ENCODE measurements at places on chromosomes 12 and 14.

GRCh38 chr12:38385486-38385885, 68.9 kb downstream of the ALG10B start:
- DNase-seq, result no peak

- DNase-seq, result no peak
Observed at GRCh38 chr12:67562513-67563287, 85.8 kb upstream of the DYRK2 start.

DNA sequence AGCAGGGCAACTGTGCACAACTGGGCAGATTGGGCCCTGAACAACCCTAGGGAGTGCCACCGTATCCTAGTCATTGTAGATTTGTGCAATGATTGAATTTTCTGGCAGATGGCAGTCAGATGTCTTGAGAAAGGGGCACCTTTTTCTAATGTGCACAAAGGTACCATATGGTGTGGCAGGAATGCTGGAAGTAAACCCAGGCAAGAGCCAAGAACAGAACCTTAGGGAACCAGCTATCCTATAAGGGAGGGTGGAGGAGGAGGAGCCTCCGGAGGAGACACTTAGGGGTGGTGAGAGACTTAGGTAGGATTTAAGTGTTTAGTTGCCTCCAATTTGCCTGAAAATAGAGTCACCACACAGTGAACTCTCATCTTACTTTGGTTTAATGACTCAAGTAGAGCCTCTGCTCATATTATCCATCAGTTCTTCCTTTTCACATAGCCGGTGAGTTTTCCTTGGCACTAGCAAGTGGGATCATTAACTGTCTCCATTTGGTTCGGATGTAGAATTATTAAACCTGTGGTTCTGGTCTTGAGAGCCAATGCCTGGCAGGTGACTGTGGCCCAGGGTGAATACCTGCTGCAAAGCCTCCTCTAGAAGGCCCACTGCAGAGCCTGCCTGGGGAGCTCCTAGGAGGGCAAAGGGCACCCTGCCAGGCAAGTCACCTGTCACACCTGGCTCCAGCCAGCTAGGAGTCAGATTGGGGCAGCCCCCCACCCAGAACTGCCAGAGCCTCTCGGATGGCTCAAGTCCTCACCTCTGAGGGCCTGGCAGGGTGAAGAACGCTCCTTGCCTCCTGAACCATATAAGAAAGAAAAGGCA, 184.4 kb upstream of the HIF1A start:
- no peak for DNase-seq

DNA sequence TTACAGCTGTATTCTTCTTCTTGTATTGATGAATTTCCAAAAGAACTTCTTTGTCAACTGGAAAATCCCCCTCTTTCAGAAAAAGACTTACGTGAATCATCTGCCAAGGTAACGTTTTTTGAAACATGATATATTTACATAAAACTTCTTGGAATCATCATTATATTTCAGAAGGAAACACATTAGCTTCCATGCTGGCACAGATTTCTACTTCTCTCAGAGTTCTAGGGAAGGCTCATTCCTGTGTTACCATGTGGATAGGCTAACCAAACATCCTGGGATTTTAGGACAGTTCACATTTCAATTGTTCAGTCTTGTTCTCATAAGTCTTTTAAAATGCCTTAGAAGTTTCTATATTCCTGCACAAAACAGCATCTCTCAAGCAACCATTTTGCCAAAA, 120.3 kb upstream of the NEDD1 start:
- DNase-seq, result no peak

GRCh38 chr12:123896767-123897166, 75.9 kb downstream of the CCDC92 start:
- no peak for DNase-seq

GRCh38 chr12:105443802-105444652, 113.5 kb downstream of the C12orf75 start:
- no peak for DNase-seq

GRCh38 chr14:96207686-96208085, 3.0 kb downstream of the BDKRB2 start:
- DNase-seq, result no peak

DNA sequence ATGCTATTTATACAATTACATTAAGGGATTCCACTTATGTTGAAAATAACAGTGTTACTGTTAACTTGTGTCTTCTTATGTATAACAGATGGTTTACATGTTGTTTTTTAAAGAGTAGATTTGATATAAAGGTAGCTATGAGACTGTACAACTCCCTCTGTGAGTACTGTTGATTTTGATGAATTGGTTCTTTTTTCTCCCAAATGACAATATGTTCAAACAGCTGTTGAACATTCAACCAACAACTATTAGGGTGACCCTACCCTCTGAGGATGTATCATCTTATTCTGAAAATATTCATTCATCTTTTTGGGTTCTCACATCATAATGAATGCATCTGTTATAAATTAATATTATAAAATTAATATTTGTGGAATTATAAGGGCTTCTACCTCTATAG, 456.9 kb upstream of the MGAT4C start:
- DNase-seq, result no peak

- no peak for DNase-seq
Observed at GRCh38 chr14:96362071-96362964, 823 bp downstream of the ATG2B start.

DNA sequence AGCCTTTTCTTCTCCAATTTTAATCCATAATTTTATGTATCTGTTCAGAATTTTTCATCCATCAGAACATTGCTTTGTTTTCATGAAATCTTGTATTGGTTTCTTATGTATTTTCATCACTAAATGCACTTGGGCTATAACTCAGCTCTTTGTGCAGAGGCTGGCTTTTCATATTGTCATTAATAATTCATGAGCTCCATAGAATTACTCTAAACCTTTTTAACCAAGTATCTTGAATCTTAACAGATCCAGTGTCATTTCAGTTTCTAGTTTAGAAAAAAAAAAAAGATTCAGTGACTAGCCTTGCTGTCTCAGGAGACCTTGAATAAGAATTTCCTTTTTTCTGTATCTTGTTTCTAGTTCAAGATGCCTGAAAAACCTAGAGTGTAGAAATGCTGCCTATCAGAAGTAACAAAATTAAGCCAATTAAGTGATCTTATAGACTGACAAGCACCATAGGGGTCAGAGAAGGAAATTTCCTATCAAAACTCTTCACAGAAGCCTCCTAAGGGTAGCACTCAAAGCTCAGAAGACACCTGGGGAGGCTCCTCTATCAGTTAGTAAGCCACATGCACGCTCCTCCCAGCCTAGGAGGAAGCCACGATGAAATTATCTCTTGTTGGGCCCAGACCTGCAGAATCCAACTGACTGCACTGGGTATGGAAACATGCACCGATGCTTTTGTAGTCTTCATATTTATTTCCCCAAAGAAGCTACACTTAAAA, 163.4 kb downstream of the KICS2 start:
- no peak for DNase-seq

- DNase-seq, result no peak
Observed at GRCh38 chr12:19916196-19916753, 452.1 kb upstream of the PDE3A start.

DNA sequence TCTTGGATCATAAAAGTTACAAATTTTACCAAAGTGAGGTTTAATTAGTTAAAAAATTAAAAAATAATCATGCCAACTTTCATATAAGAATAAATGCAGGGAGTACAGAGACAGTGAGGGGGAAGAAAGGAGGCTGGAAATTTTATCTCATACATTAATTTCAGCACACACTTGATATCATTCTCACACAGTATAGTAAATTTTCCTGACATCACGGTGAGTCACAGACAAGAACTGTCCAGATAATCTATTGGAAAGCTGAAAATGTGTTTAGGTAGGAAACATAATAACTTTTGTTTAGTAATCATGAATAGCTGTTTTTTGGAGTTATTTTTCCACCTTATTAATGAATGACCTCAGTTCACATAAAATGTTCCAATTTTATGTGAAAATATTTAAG, 1204.8 kb downstream of the GALC start:
- DNase-seq, result no peak

DNA sequence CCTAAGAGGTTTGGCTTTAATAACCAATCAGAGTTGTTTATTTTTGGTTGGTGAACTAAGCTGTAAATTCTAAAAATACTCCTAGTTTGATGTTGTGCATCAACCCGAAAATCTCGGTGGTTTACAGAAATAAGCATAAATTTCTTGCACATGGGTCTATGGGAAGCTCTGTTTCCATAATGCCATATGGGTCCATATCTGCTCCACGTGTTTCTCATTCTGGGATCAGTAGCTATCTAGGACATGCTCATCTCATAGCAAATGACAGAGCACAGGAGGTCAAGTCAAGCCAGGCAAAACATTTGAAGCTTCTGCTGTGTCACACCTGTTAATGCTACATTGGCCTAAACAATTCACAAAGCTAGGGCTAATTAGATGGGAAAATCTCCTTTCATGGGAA, 23.1 kb downstream of the NUP37 start:
- no peak for DNase-seq

DNA sequence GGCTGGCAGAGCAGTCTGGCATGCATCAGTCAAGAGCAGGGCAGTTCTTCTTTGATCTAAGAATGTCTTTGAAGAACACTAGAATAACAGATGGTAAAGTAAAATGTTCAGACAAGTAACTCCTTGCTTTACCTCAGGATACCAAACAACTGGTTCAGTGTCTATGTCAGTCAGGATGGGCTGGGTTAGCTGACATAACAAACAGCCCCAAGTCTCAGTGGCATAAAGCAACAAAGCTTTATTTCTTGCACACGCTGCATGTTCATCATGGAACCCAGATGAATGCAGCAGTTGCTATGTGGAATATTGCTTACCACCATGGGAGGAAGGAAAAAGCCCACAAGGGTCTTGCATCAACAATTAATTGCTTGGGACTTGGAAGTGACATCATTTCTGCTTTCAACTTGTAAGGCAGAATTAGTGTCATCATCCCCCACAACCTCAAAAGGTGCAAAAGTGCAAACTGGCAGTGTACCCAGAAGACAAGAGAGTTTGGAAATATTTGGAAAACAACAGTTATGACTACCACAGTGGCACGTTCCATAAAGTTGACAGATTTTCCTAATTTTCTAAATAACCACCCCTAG, 21.2 kb downstream of the GPRC5D start:
- no peak for DNase-seq

DNA sequence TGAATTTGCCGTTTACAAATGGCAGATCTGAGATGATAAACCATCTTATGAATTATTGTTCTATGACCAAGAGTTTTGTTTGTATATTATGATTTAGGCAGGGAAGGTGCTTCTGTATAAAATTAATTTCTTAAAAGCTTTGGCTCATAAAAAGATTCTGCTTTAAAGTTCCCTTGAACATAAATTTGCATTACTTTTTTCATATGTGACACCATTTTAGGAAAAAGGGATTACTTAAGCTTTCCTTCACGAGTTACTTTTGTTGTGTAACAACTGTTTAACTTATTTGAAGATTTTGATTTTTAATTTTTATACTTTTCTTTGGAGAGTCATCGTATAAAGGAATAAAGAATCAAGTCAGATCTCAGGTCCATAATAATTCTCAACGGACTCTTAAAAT, 3.3 kb downstream of the ETNK1 start:
- no peak for DNase-seq

DNA sequence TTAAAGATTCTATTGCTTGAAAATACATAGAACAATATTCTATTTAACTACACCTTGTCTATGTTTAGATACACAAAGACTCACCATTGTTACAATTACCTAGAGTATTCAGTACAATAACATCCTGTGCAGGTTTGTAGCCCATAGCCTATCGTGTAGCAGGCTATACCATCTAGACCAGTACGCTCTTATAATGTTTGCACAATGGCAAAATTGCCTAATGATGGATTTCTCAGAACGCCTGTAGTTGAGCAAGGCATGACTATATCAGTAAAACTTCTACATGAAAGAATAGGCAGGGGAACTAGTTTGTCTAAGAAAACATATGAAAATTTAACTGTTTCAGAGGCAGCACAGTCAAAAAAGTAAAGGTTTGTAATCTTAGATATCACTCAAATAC, 375.9 kb downstream of the DAD1 start:
- no peak for DNase-seq

GRCh38 chr14:73723797-73724661, 9.8 kb upstream of the PNMA1 start:
- no peak for DNase-seq

GRCh38 chr14:106268013-106268727, 741.8 kb downstream of the TMEM121 start:
- DNase-seq, result no peak

DNA sequence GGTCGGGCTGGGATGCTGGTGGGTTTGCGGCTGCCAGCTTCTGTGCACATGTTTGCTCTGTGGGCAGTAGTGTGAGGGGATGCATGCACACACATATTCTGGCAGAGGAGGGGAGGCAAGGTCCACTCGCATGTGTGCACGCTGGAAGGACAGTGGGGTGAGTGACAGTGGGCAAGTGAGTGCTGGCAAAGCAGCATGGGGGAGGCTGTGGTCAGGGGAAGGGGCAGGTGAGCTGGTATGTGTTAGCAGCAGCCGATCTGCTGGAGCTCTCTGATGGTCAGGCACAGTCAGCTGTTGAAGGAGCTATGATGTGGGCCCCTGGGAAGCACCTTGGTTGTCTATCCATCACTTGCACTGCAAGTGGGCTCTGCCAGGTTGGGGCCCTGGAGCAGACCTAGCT, 170.3 kb downstream of the NTS start:
- no peak for DNase-seq

- no peak for DNase-seq
Observed at GRCh38 chr12:128078301-128078971, 188.5 kb upstream of the TMEM132C start.

GRCh38 chr12:59142183-59142790, 222.0 kb upstream of the LRIG3 start:
- DNase-seq, result no peak

GRCh38 chr12:56878010-56878339, 56.2 kb downstream of the SDR9C7 start:
- no peak for DNase-seq

DNA sequence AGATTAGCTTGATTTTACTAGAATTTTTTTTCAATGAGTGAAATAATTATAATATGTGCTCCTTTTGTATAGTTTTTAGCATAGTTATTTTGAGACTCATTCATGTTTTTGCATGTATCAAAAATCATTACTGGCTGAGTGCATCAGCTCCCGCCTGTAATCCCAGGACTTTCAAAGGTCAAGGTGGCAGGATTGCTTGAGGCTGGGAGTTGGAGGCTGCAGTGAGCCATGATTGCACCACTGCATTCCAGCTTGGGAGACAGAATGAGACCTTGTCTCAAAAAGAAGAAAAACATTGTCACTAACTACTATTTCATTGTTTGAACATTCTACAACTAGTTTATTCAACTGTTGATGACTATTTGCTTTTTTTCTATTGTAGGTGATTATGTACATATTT, 802.7 kb downstream of the SLC16A7 start:
- no peak for DNase-seq

GRCh38 chr14:30330445-30330844, 228.5 kb upstream of the G2E3 start:
- no peak for DNase-seq

DNA sequence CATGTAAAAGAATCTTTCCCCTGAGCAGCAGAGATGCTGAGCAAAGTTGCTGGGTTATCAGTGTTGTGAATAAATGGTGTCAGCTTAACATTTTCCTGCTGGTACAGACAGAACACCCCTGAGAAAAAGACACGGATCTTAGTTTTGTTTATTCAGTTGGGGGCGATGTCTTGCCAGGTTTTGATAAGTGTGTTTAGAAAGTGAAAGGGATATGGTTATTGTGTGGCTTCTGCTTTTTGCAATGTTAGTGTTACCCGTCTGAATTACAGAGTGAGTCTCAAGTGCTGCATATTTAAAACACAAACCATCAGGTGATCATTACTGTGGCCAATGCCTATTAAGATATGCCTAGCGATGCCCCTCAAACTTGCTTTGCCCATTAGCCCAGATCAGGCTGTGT, 864.6 kb upstream of the SEL1L start:
- no peak for DNase-seq

GRCh38 chr14:87152693-87153092, 840.3 kb downstream of the GALC start:
- no peak for DNase-seq

Measured in NCI-H1048 (cell line).